ENCODE measurements at places on chromosomes 7 and 10.

GRCh38 chr7:129356176-129356575 is 78.1 kb upstream of the STRIP2 start:
- DNase-seq = no peak

DNA sequence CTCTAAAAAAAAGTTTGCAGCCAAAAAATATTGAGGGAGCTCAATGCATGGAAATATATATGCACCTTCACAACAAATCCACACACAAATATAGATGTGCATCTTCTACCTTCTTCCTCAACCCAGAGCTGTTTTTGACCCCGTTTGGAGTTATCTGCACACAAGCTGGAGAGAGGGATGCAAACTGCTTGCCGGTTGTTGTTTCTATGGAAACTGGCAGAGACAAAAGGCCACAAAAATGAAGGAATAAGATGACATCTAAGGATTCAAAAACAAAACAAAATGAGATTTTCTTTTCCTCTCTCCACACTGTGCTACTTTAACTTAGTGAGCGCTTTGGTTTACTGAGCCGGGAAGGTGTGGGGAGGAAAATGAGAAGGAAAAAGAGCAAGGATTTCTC is 210.2 kb upstream of the AGK start:
- DNase-seq = no peak

GRCh38 chr10:104209575-104210198 is 22.5 kb downstream of the CFAP43 start:
- peak; percentile 12 for DNase-seq

GRCh38 chr7:19508821-19509220 is 200.0 kb downstream of the POLR1F start:
- DNase-seq = no peak

DNA sequence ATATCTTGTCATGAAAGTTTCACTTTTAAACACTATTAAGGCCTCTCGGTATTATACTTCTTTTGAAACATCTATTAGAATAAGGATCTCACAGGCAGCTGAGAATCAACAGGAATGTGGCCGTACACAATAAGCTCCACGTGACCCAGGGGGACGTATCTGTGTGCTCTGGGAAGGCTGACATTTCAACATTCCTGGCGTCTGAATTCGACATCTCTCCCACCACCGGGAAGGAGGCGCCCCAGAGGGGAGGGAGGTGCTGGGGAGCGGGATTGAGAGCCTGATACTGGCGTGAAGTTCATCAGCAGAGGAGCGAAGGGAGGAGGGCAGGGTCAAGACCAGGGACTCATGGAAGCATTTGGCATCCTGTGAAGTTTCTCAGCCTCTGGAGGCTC is 401.3 kb downstream of the DNAJB6 start:
- DNase-seq = no peak

DNA sequence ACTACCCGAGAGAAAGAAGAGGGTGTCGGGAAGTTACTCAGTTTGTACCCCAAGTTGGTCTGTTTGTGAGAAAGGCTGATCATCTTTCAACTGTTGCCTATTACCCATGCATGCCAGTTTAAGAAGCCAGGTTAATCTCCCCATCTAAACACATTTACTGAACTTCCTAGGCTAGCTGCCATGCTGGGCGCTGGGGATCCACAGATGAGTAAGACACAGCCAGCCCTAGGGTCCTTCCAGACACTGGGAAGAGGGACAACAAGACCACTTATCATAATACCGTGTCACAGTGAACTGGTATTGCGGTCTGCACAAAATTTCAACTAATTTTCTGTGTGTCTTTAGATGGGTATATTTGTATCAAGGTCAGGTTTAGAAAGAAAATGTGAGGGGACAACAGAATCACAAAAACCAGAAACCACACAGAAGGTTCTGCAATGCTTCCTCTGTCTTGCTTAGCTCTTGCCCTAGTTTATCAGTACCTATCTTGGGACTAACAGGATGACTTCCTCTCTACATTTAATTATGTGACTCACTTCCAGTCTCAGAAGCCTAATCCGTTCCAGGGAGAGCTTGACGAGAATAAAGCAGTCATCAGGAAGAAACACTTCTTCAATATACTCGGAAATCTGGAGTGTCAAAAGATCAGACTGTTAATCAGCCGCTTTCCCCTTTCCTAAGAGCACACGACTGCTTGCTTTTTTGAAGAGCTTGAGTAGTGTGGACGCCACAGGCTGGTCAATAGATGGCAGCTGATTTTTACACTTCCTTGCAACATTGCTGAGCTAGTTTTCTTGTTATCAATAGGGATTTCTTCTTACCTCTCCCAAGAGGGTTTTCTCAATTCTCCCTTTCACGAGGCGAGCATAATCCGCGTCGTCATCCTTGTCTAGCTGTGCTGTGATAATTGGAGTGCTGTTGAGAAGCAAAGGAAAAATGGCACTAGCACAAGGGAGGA is 45.7 kb downstream of the POLR3A start:
- no peak for DNase-seq

DNA sequence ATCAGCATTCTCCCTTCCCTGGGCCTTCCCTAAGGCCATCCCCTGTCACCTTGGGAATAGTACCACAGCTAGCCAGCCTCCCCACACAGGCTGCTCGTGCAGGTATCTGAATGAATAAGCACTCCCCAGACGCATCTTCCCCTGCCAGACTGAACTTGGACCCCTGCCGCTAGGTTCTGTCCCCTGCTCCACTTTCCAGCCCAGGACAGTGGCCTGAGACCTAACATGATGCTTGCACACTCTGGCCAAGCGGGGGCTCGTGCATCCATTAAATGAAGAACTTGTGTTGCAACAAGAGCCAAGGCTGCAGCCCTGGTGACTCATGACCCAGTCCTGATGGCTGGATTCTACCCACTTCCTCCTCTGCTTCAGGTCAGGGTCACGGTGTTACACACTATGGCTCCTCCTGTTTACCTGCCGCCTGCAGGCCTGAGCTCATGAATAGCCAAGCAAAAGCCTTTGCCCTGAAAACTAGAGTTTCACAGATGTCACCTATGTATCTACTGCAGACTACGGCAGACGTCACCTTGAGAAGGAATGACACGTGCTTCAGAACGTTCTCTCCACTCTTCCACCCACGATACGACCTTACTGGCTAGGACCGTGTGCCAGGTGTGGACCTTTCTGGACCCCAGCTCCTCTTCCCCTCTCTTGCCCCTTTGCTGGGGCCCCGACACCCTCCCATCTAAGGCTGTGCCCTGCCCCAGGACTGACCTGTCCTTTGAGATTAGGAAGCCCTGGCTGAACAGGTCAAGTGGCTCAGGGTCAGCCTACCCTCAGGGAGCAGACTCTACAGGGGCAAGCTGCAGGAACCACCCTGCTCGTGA is 6.5 kb downstream of the ASB13 start:
- DNase-seq = no peak

GRCh38 chr7:99393355-99394187 is 14.8 kb downstream of the PDAP1 start:
- DNase-seq = no peak

DNA sequence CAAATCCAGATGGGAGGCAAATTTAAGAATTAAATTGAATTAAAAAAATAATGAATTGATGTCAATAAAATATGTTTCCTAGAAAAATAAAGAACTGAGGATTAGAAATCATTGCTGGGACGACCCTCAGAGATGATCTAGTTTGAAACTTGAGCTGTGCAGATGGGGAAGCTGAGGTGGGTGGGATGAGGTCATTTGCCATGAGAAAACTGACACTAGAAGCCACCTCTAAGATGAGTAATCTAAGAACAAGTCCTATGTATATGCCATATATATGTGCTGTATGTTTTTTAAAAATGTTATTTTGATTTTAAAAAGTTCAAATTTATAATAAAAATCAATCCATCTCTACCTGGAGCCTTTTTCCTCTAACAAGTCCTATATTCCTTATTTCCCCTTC is 135.7 kb downstream of the RSU1 start:
- no peak for DNase-seq

DNA sequence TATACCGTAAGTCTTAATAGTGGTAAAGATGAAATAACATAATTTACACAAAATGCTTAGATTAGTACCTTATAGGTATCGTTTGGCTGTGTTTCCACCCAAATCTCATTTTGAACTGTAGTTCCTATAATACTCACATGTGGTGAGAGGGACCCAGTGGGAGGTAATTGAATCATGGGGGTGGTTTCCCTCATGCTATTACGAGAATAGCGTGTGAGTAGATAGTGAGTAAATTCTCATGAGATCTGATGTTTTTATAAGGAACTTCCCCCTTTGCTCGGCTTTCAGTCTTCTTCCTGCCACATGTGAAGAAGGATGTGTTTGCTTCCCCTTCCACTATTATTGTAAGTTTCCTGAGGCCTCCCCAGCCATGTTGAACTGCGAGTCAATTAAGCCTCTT is 426.3 kb upstream of the POT1 start:
- DNase-seq = no peak

DNA sequence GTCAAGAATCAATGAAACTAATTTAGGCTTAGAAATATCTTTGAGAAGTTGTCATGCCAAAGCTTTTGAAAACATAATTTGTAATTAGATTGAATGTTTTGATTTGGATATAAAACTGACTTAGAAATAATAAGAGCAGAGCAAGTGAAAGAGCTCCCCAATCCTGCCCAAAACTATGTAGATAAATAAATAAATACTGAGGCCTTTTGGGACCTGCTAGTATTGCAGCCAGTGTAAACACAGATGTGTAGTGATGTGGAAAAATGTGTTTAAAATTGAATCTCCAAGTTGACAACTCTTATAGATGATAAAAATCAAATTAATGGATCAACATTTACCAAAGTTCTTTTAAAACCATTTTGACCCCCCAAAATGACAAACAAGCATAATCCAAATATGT is 896.1 kb downstream of the CNTNAP2 start:
- no peak for DNase-seq

GRCh38 chr7:71198391-71198790 is 66.4 kb downstream of the GALNT17 start:
- DNase-seq = no peak

- DNase-seq = peak; percentile 48
Observed at GRCh38 chr7:27130540-27131389, at the start of gene HOXA4. TSS of gene HOXA4 (minus strand) at chr7:27130757. CDS start at chr7:27130733, 24 bp downstream.

- DNase-seq = no peak
Observed at GRCh38 chr10:105056413-105056812, 415.3 kb downstream of the SORCS3 start.

DNA sequence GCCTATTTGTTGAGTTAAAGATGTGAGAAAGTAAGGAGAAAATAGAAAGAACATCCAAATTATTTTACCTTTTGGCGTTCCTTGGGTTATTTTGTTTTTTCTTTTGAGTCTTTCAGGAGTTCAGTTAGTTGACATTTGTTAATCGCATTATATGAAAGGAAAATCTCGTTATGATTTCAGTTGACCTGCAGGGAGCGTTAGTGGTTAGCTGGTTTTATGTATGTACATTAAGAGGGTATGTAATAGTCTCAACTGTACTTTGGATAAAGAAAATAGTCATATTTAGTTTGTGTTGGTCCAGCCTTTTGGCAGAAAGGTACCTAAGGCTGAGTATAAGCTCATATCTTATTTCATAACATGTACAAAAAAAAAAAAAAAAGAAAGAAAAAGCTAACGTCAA is 4.0 kb downstream of the BMPER start:
- DNase-seq = no peak

GRCh38 chr10:129932751-129933433 is 31.2 kb downstream of the EBF3 start:
- no peak for DNase-seq

- DNase-seq = no peak
Observed at GRCh38 chr10:24343686-24344085, 134.7 kb downstream of the KIAA1217 start.

- DNase-seq = no peak
Observed at GRCh38 chr7:32937344-32938174, 19.7 kb upstream of the FKBP9 start.

DNA sequence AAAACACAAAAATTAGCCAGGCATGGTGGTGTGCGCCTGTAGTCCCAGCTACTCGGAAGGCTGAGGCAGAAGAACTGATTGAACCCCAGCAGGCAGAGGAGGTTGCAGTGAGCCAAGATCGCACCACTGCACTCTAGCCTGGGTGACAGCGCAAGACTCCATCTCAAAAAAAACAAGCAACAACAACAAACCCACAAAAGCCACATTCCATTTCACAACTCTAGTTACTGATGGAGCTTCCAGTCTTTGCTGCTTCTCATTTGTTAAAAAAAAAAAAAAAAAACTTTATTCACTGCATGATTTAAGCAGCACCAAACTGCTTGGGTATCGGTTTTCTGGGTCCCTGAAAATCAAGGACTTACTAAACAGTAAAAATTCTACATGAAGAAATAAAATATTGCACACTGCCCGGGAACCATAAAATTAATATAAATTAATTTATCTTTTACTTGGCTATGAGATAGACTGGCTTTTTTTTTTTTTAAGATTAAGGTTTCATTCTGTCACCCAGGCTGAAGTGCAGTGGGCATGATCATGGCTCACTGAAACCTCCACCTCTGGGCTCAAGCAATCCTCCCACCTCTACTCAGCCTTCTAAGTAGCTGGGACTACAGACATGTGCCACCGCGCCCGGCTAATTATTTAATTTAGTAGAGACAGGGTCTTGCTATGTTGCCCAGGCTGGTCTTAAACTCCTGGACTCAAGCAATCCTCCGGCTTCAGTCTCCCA is 42.0 kb downstream of the SRPK2 start:
- DNase-seq = no peak

DNA sequence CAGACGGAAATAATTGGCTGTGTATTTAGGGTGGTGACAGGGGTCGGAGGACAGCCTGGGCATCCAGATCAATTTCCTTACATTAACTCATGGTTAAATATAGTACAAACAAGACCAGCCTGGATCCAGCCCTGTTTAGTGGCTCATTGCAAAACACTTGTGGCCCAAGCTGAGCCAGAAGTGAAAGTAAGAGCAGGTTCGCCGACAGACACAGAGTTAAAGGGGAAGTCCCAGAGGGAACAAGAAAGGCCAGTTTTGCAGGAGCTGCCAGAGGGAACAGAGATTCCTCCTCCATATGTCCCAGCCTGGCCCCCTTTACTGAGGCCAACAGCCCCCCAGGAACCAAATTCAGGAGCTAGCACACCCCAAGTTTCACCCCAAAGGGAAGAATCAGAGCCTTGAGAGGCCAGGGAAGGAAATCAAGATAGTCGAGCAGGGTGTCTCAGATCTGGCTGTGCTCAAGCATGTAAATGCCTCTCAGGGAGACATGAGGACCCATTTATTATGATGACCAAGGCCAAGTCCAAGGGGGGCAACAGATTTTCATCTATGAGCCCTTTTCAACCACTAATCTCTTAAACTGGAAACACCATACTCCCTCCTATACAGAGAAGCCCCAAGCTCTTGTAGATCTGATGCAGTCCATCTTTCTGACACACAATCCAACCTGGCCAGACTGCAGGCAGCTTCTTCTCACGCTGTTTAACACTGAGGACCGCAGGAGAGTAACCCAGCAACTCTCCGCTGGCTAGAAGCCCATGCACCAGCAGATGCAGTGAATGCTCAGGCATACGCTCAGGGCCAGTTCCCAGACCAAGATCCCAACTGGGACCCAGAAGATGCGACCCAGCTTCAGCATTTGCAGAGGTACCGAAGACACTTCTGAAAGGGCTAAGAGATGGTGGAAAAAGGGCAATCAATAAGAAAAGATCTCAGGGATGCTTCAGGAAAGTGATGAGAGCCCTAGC is 15.9 kb upstream of the ADCK2 start:
- no peak for DNase-seq

GRCh38 chr7:16730937-16731336 is 22.6 kb upstream of the TSPAN13 start:
- DNase-seq = no peak
